ENCODE measurements at places on chromosomes 16 and 17.

DNA sequence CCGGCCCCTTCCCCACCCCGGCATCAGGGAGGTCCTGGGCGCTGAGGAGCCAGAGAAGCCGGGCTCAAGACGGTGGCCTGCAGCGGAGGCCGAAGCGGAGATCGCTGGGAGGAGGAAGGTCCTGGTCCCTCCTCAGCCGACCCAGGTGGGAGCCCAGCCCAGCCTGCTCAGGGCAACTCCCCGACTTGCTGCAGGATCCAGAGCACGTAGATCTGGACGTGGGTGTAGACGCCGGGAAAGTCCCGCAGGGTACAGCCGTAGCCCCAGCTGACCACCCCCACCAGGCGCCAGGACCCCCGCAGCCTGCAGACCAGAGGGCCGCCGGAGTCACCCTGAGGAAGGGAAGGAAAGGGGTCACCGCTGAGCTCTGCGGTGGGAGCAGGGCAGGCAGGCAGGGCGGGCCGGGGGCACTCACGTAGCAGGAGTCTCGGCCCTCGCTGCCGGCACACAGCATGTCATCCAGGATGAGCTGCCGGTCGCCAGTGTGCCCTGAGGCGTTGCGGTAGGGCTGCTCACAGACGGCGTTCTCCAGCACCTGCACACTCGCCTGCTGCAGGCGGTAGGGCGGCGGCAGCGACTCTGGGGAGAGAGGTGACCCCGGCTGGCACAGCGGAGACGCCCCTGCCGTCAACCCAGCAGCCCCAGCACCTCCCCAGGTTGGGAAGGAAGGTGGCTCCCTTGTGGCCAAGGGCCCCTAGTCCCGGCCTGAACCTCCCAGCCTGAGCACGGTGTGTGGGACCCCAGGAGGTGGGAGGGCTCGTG, 5.4 kb downstream of the TPSD1 start:
- no peak for DNase-seq

DNA sequence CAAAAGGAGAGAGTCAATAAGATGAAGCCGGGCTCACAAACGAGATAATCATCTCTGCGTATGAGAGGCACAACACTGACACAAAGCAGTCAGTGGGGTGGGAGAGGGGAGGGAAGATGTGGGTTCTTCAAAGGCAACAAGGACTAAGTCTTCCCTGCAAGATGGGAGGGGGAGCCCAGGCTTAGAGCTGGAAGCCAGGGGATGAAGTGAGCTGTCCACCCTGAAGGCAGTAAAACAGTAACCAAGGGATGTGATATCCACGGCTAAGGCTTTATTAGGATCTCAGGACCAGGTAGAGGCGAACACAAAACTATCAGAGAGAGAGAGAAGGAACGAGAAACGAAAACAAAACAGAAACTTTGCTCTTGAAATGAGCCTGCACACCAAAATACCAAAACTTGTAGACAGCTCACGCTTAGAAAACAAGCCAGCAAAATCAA, 115.9 kb downstream of the DYNLRB2 start:
- DNase-seq, result no peak

DNA sequence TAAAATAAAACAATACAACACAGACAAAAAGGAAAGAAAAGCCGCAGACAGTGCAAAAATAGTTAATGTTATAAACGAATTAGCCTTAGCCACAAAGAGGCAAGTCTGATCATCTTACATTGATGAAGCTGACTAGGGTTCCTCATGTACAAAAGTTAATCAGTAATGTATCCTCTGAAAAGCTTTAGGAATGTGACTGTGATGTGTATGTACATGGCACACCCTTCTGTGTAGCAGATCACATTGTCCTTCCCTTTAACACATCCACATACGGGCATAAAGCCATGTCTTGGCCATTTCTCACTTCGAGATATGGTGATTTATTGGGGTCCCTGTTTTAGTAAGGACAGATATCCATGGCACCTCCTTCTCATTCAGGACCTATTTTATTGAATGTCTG, 1327.5 kb upstream of the CDH8 start:
- no peak for DNase-seq

DNA sequence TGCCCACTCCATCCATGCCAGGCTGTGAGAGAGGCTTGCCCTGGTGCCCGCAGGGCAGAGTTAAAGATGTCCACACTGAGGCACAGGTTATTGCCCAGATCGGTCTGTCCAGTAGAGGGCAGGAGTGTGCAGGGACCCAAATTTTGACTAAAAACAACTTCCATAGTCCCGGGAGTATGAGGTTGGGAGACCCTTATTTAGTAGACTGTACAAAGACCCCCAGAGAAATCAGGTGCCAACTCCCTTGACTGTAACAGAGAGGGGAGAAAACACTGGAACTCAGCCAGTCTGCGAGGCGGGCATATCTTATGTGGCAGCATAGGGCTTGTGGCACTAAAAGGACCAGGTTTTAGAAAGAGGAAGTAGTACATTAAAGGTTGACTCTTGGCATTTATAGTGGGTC, 43.4 kb downstream of the HNF1B start:
- no peak for DNase-seq

GRCh38 chr16:53115047-53115446, 60.3 kb downstream of the CHD9 start:
- no peak for DNase-seq

DNA sequence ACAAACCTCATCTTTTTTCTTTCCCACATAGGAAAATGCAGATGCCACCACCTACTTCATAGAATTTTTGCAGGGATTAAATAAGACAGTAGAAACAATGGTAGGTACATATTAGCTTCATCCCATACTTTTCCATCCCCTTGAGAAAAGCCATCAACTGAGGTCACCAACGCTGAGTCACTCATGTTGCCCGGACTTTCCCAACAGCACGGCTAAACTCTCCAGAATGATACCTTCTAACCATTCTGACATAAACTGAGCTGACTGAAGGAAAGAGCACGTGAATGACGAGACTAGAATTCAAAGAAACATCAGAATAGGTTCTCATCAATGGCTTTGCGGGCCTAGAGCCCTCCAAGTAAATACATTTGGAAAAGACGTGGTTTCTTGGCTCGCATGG, 146.0 kb upstream of the RCVRN start:
- no peak for DNase-seq

DNA sequence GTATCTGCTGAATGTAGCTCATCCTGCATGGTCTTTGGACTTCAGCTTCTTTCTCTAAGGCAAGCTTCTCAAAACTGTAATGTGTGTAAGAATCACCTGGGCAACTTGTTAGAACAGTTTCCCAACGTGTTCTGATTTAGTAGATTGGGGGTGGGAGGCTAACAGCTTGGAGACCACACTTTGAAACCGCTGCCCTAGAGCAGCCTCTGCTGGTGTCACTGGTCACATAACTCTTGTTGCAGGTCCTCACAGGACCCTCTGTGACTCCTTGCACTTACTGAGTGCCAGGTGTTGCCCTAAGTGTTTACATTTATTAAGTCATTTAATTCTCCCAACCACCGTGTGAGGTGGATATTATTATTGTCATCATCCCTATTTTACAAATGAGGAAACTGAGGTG, 9.9 kb downstream of the SLC35G3 start:
- no peak for DNase-seq

DNA sequence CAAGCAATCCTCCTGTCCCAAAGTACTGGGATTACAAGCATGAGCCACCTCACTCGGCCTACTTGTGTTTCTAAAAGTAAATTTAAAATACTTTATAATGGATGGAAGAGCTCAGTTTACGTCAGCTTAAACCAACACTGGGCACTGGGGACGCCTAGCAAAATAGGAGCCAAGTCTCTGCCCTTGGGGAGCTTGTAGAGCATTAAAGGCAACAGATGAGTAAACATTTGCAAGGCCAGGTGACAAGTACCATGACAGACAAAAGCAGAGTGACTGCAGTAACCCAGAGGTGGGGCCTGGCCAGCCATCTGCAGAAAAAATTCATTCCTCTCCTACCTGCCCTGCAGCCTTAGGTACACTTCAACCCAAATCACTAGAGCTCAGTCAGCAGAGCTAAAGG, 12.1 kb upstream of the NLK start:
- DNase-seq, result peak; percentile 20

- DNase-seq, result no peak
These were observed 4.2 kb downstream of the TRADD start for GRCh38 chr16:67155295-67156142.

DNA sequence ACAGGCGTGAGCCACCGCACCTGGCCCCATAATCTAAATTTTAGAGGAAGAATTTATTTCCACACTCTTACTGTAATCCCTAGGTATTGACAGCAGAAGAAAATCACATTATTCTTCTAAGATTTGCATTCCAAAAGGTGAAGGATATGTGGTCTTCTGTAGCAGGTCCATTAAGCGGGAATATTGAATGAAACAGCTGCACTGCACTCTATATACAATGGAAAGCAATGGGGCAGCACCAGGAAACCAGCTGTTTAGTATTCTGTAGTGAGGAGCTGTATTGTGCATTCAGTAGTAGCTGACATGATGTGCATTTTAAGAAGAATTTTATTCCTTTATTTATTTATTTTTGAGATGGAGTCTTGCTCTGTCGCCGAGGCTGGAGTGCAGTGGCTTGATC, 49.6 kb downstream of the PSMD12 start:
- no peak for DNase-seq

- no peak for DNase-seq
These were observed 12.0 kb downstream of the MYL4 start for GRCh38 chr17:47221154-47221553.

- peak; percentile 16 for DNase-seq
These were observed 117.4 kb downstream of the IRF8 start for GRCh38 chr16:86016201-86016965.

- DNase-seq, result no peak
These were observed 32.6 kb downstream of the IGF2BP1 start for GRCh38 chr17:49029801-49030200.

- DNase-seq, result no peak
These were observed 171.6 kb downstream of the SNX29 start for GRCh38 chr16:12148120-12148519.

DNA sequence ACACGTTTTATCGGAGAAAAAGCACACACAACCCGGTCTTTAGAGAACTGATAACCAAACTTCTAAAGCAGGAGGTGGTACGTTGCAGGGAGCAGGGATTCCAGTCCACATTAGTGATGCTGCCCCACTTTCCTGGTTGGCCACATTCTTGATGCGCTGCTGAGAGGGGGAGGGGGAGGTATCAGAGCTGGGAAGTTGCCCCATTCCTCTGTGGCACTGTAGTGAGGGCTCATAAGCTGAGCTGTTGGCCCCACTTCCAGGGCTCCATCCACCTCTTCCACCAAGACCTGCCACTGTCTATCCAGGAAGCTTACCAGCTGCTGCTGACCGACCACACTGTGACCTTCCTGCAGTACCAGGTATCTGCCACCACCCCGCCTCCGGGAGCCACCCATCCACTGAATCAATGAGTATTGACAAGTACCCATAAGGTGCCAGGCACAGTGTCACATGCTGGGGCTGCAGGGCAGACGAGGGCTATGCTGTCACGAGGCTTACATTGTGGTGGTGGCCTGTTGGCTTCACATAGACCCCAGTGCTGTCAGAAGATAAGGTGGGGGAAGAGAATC, 1.1 kb downstream of the TSEN54 start:
- DNase-seq, result no peak

DNA sequence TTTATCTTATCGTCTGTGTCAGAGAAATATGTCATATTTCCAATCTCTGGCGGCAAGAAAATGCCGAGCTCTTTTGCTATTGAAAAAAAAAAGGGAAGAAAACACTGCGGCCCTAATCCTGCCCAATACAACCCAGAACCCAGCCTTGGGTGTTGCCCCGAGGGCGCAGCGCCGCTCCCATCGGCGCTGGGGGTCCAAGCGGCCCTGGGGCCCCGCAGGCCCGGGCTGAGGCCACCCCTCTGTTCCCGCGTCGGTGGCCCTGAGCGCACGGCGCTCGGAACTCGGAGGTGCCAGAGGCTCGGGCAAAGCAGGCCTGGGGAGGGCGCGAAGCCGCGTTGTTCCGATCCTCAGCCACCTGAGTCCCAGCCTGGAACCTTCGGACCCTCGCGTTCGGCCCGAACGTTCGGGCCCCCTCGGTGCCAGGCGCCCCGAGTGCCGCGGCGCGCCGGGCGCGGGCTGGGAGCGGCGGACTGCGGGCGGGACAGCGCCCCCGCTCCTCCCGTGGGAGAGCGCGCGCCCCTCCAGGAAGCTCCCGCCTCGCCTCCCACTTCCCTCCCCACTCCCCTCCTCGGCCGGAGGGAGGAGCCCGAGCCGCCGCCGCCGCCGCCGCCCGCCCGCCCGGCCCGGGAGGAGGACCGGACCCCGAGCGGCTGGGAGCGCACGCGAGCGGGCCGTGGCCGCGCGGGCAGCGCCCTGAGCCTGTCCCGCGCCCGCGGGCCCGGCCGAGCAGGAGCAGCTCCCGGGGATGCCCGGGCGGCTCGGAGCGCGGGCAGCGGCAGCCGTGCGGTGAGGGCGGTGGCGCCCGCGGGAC, at the start of gene CPNE2:
CPNE2 (plus strand) TSS at position 609 of the 811 bp plus-strand sequence. CDS start 18,160 bp downstream, outside the sequence.
- DNase-seq, result no peak

GRCh38 chr17:63932721-63933120, 590 bp upstream of the CD79B start:
- DNase-seq, result no peak

DNA sequence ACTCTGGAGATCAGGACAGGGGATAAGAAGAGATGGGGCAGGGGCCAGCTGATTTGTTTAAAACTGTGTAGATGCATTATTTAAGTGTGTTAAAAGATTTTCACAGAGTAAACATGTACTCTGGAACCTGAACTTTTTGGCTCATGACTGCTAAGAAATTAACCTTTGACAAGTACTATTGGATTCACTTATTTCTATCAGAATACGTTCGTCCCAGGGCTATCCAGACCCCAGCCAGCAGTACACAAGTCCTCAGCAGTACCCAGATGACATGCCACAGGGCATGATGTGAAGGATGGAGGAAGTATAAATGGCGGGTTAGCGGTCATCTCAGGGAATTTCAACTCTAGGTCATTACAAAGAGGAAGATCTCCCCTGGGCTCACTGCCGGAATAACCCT, 253.7 kb downstream of the STX8 start:
- DNase-seq, result no peak

DNA sequence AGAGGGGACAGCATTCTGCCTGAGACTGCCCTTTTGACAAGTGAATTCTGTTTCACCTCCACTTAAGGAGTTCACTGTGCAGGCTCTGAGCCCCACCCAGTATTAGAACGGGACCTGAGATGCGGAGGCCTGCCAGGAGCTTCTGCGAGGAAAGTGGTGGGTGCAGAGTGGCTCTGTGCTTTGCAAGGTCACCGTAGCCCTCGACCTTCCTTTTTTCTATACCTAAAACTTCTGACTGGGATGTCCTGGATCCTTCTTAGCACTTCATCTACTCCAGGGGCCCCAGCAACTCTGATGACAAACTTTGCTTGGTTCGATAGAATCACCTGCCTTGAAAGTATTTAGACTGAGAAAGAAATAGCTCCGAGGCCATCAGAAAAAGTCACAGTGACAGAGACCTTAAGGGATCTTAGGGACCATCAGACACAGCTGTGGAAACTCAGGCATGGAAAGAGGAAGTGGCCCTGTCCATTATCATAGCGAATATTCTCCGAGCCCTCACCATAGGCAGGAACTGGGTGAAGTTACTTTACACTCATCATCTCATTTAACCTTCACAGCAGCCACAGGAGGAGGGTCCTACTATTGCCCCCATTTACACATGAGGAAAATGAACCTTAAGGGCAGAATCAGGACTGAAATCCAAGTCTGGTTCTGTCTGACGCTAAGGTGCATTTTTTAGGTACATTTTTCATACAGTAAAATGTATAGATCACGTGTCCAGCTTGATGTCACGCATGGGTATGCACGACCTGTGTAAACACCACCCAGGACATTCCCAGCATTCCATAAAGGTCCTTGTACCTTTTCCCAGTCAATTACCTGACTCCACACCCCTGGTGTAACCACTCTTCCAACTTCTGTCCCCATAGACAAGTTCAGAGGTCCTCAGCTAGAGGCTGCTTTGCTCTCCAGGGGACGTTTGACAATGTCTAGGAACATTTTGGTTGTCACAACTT, 676 bp upstream of the KRT13 start:
- DNase-seq, result no peak

GRCh38 chr16:72372087-72373045, 200.4 kb upstream of the PMFBP1 start:
- no peak for DNase-seq
